ENCODE measurements at places on chromosomes 3 and 15.
A peak's percentile ranks its signal among the peaks of the same experiment; 100 is the strongest.

DNA sequence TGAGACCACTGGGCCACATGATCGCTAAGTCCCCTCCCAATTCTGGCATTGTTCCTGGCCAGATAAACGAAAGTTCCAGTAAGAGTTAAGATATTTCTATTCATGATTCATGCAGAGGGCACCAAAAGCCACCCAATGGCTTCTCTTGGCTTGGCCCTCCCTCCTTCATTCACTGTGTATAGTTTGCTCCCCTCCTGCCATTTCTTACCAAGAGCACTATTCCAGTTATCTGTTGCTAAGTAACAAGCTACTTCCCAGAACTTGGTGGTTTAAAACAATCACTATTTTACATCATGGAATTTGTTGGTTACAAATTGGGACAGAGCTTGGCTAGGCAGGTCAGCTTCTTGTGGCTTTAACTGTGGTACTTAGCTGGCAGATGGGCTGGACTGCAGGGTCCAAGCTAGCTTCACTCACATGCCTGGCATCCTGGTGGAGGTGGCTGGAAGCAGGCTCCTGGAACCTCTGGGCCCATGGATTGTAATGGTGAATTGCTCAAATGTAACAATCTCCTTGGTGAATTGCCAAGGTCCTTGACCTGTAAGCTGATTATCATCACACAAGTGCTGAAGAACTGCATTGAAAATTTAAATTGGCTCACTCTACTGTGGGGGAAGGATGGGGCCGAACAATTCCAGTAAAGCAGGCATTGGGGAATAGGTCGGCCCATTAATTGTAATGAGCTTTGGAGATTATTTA lies 16.6 kb downstream of the EAF1 start:
- no peak for DNase-seq

DNA sequence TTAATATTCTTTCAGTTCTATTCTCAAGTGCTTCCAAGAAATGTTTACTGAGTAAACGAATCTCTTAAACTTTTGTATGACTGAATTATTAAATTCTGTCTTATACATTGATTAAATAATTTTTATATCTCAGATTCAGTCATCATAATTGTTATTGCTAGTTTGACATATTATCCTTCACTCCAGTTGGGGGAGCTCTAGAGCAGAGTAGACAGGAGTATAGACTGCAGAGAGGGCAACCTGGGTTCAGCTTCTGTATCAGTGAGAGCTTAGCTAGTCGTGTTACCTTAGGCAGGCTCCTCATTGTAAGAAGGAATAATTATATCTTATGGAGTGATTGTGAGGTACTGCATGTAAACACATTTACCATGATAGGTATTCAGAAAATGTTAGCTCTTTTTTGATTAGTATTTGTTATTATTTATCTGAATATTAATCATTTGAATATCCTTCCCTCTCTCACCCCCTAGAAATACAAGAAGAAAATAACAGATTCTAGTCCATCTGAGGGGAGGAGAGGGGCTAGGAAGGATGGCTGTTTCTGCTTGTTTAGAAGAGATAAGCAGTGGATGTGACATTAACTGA lies 31.0 kb upstream of the ZCWPW2 start:
- DNase-seq: no peak

- DNase-seq: peak; percentile 50
Measured at GRCh38 chr15:57330619-57331340, 45.5 kb upstream of the CGNL1 start.

DNA sequence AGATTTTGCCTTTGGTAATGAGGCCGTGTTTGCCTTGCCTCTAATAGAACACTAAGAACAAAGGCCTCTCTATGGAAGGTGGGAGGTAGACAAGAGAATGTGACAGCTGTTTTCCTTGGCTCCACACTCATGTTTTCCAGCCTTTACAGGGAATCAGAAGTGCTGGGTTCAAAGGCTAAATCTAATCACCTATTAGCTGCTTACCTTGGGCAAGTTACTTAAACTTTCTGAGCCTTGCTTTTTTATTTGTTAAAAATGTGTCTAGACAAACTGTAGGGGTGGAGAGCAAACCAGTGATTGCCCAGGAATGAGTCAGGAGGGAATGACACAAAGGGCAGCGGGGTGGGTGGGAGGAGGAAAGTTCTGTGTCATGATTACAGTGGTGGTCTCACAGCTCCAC lies 179.0 kb downstream of the P3H2 start:
- DNase-seq: peak; percentile 79

DNA sequence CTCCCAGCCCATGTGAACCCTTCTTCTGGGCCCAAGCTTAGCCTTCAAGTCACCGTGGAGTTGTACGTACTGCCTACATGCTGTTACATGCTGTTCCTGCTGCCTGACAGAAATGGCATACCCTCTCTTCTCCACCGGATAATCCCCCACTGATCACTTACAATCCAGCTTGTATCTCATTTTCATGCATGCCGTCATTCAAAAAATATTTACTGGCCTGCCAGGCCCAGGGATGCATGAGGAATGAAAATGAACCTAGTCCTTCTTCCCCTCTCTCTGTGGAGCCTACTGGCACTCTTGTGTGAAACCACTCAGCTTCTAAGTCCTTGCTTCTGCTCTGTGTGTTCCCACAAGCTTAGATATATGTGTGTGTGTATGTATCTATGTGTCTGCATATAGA lies 60.6 kb downstream of the WNT5A start:
- DNase-seq: no peak

GRCh38 chr3:98099848-98100247 lies 12.9 kb downstream of the OR5AC2 start:
- DNase-seq: no peak

DNA sequence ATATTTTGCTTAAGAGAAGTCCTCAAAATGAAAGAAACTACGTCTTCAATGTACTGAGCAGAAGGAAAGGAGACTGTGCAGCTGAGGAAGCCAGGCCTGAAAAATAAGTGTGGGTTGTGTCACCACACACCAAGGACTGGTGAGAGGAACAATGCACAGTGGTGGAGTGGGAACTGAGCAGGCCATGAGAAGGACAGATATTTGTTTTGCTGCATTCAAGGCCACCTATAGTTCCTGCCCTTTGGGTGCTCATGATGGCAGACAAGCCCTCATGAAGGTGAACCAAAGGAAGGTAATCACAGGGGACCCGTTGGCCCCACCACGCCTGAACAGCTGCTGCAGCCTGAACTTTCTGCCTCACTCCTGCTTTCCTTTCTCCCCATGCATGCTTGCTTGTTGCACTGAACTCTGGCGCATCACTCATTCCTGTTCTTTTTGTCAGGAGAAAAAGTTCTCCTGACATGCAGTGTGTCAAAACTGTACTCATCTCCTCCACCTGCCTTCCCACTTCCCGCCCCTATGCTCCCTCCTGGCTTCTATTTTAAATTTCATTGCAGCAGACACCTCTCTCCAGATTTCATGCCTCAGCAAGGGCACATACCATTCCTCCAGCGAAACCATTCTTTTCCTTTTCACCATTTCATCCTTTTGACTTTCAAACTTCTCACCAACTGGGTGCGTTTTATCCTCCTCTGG lies 2.2 kb upstream of the RNF7 start:
- DNase-seq: no peak

DNA sequence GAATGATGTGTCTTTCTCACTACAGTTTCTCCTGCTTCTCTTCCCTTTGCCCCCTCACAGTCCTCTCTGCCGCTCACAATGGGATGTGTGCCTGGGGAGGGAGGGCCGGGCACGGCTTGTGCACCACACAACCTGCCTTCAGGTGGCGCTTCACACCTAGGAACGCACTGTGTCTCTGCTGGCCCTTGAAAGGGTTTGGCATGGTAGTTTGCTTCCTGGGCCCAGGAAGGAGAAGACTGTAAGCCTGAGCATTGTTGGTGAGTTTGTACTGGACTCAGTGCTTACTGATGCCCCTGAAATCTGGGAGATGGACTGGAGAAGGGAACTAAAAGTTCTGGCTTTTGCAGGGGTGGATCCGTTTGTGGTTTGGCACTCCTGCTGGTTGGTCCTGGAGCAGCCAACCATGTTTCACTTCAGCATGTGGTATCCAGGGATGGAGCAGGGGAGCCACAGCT lies 9.2 kb downstream of the ALPK3 start:
- DNase-seq: peak; percentile 41

- DNase-seq: peak; percentile 53
Measured at GRCh38 chr3:20573175-20573574, 387.2 kb upstream of the SGO1 start.

DNA sequence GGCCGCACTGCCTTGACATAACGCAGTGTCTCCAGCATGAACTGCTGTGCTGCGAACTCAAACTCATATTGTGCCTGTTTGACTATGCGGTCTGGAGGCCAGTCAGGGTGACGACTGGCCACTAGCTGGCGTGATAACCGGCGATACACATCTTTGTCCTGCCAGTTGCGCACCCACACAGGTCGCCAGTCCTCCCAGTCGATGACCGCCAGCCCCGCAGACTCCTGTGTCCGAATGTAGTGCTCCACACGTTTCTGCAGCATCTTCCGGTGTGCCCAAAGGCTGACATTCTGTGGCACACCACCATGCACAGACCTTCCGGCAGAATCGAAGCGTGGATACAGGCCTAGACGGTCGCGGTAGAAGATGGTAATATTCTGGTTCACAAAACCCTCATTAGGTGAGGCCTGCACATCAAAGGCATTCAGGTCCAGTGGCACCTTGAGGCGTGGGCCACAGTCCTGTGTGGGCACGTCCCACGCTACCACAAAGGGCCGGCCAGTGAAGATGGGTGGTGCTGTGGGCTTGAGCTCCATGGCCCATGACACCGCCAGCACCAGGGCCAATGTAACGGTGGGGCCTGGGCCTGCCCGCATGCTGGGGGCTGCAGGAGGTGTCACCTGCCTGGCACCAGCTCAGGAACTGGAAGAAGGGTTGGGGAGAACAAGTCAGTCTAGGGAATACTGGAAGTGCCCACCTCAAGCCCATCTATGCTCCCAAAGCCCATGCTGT lies 2.5 kb downstream of the HYAL2 start:
- DNase-seq: no peak

DNA sequence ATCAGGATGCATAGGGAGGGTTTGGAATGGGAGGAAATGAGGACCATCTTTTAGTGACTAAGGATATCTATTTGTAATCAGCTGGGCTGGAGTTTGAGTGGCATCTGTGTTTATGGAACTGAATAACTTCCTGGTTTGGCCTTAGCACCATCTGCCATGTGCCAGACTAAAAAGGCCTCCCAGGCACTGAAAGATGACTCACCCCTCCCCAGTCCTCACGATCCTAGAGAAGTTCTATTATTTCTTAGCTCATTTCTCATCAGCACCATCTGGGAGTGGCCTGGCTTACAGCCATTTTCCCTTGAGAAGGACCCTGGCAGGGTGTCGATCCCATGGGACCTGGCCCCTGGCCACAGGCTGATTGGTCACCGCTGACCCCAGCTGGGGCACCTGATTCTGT lies 23.9 kb upstream of the CTXND1 start:
- DNase-seq: peak; percentile 73

DNA sequence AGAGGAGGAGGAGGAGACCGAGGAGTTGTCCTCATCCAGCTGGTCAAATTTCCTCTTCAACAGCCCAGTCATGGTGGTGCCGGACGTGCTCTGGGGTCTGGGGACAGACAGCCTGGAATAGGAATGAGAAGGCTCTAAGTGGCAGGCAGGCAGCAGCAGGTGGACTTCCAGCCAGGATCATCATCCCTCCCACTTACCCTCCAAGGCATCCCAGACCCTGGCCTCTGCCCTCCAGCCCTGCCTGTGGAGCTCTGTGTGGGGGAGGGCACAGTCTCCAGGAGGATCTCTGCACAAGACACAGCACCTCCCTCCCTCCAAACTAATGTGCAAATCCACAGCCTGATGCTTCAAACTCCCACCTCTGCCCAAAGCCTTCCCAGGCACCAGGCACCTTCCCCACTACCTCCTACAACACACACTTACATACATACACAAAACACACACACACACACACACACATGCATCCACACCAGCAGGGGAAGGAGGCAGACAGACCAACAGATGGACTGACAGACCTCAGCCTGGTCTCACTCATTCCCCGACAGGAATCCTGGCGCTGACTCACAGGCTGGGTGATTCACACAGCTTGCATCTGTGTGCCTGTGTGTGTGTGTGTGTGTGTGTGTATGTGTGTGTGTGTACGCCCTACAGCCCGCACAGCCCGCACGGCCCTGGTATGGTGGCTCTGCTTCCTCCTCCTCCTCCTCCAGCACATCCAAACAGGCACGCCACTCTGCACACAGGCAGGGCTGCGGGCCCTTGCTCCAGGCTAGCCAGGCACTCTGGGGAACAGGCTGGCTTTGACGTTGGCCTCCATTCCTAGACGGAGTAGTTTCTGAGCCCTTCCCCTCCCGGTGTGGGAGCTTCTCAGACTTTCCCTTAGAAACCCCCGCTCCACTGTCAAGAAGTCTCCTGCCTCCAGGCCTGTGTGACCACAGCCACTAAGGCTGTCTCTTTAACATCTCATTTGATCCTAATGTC lies 6.5 kb downstream of the CSRNP1 start:
- peak; percentile 99 for DNase-seq

DNA sequence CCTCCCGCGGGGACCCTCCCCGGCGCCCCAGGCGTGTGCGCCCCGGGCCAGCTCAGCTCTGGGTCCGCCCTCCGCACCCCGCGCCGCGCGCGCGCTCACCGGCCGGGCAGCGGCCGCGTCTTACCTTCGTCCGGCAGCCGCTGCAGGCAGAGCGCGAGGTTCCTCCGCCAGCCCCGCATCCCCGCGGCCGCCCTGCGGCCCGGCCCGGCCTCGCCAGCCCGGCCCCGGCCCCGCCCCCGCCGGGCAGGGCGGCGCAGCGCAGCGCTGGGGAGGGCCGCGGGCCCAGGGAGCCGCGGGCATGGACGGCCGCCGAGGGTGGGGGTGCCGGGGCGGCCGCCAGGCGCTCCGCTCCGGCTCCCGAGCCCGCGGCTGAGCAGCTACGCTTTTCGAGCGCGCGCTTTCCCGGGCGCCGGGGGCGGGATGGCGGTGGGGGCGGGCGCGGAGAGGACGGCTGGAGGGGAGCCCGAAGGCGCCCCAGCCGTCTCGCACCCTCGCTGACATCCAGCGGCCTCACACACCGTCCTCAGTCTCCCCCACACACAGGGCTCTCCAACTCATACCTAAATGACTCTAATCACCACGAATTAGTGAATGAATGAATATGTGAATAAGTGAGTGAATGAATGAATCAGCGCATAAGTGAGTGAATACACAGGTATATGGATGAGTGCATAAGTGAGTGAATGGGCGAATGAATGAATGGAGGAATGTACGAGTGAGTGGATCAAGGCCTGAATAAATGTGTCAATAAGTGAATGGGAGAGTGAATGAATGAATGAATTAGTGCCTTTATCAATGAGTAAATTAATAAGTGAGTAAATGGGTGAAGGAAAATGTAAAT lies 48.5 kb upstream of the CCDC174 start:
- no peak for DNase-seq

GRCh38 chr3:183478501-183478900 lies 50.1 kb upstream of the MCF2L2 start:
- DNase-seq: no peak

GRCh38 chr3:12791430-12791829 lies 5.0 kb upstream of the CAND2 start:
- no peak for DNase-seq

GRCh38 chr3:11434563-11435096 lies 162.4 kb downstream of the ATG7 start:
- no peak for DNase-seq

DNA sequence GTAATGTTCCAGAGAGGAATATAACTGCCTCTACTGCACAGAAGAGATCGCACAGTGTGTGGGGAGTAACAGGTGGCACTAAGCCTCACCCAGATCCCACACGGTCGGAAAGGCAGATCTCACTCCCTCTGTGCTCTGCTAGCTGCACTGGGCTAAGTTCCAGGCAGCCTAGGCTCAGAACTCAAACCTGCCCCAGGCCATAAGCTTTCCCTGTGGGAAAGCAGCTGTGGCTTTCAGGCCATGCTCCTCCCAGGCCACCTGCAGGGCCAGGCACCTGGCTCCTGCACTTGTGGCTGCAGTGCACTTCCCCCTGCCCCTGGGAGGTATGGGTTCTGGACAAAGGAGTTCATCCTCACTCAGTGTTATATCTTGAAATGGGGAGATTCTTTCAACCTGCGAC lies 27.5 kb downstream of the PCCB start:
- DNase-seq: no peak

All from HT1080 (cell line).